ENCODE measurements at places on chromosomes 7 and 10.

DNA sequence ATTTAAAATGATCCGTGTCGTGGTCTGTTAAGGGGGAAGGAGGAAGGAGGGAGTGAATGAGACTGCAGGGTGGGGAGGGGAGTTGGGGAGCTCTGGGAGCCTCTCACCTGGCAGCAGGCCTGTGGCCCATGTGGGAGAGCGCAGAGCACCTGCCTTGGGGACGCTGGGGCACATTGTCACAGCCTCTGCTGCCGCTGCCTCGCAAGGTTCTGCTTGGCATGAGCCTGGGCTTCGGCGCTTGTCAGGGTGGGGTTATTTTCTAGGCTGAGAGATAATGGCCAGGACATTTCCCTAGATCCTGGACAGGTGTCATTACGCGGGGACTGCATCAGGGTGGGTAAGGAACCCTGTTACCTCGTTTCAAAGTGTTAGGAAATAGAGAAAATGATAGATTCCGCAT lies 2.2 kb upstream of the SUN1 start:
- DNase-seq: no peak

- peak; percentile 12 for DNase-seq
Measured at GRCh38 chr10:50508315-50509051, 115.3 kb downstream of the SGMS1 start.

DNA sequence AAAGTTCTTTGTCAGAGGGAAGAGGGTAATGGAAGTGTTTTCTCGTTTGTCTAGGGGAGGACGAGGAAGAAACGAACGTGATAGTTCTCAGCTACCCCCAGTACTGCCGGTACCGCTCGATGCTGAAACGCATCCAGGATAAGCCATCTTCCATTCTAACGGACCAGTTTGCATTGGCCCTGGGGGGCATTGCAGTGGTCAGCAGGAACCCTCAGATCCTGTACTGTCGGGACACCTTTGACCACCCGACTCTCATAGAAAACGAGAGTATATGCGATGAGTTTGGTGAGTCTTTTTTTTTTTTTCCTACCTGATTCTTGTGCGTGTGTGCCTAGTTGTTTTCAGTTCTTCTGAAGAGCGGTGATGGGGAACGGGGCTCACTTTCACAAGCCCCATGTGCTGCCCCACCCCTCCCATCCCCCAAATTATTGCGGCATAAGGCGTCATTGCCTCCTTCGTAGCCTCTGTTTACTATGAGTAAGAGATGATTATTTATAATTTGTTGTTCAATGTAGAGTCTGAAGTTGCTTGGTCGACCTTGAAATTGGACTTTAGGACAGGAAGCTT lies 98.6 kb downstream of the ARID5B start:
- DNase-seq: no peak

DNA sequence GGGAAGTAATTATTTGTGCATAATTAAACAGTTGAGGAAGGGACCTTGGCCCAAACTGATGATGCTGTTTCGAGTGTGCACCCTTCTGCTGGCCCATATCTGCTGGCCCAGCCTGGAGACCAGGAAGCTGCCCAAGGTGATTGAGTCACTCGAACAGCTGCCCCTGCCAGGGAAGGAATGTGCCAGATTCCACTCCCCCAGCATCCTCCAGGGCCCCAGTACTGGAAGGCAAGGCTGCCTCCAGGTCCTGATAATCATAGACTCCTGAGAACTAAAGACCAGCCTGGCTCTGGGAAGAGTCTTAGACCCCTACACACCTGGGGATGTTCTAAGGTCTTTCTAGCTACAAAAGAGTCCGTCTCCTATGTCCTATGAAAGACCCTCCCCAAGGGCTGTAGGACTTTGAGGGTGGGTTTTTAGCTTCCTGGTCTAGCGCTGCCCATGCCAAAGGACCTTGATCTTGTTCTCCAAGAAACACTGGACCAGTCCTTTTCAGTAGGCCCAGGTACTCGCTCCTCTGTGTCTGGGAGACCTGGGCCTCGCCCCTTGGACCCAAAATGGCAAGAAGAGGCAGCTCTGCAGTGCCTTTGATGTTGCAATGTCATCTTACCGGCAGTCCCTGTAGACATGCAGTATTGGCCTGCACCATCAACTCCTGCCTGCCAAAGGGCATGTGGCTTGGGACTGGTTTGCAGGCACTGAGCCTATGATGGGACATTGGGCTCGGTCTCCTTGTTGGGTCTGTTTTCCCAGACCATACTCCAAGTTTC lies 103.2 kb upstream of the GPR26 start:
- DNase-seq: no peak

DNA sequence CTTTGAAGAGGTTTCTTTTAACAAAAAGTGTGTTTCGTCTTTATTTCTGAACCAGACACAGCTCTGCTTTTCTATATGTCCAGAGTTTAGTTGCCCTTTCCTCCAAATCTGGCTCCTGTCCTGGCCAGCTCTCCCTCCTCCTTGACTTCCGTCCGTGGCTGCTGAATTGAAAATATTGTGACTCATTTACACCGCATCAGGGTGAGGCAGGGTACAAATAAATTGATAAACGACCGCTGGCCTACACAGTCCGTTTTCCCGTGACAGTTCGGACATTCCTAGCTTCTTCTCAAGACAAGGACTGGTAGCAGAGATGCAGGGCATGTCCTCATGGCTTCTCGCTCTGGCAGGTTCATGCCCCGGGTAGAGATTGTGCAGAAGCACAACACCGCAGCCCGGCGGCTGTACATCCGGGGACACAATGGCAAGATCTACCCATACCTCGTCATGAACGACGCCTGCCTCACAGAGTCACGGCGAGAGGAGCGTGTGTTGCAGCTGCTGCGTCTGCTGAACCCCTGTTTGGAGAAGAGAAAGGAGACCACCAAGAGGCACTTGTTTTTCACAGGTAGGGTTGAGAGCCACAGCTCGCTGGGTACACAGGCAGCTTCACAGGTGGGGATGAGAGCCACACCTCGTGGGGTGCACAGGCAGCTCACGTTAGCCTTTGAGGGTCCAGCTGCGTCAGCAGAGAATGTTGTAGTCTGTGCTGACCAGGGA lies 126.6 kb downstream of the TRRAP start:
- no peak for DNase-seq

All from activated T-cell treated with anti-CD3 and anti-CD28 coated beads, Interleukin-2, amount 50 U/mL, for 4 hours (primary cell).